ENCODE measurements at places on chromosomes 3 and 15.
A peak's percentile ranks its signal among the peaks of the same experiment; 100 is the strongest.

DNA sequence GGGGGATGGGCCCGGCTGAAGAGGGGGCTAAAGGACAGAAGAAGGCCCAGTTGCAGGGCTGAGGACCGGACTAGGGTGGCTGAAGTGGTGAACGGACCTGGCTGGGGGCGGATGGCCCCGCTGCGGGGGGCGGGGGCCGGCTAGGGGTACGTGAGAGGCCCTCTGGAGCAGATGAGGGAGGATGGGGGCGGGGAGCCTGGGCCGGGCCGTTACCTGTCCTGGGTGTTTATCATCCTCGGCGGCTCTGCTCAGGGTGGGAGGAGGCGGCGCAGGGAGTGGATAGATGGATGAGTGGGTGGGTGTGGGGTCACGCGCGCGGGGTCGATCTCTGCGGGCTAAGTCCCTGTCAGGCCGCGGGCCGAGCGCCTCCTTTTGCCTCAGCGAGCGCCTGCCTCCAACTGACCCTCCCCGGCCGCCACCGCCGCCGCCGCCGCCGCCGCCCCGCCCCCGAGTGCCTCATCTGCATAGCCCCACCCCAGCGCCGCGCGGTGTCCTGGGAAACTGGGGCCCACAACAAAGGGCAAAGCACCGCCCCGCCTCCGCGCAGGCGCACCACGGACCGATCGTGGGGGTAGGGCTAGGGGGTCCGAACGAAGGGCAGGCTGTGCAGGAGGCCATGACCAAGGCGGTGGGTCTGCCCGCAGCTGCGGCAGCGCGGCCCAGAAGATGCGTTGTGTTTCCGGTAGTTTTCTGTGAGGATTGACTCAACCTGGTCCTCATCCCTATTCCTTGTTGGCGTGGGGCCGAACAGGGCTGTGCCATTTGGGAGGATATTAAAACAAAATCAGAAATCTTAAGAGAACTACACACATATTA is 72.4 kb downstream of the RBPMS2 start:
- DNase-seq = peak; percentile 89

DNA sequence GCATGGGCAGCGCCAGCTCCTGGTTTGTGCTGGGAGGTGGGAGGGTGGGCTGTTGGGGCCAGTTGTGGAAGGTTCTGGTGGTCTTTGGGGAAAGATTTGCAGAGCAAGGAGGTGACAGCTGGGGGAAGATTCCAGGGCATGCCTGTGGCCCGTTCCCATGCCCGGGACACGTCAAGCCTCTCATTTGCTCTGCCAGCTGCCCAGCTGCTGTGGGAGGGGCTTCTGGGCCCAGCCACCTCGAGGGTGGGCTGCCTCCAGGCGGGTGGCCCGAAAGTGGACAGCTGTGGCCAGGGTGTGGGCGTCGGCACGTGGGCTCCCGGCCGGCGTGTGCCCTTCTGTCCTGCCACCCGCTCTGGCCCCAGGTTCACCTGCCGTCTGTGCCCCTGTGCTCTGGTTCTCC is 17.2 kb downstream of the PLXNA1 start:
- DNase-seq = no peak

DNA sequence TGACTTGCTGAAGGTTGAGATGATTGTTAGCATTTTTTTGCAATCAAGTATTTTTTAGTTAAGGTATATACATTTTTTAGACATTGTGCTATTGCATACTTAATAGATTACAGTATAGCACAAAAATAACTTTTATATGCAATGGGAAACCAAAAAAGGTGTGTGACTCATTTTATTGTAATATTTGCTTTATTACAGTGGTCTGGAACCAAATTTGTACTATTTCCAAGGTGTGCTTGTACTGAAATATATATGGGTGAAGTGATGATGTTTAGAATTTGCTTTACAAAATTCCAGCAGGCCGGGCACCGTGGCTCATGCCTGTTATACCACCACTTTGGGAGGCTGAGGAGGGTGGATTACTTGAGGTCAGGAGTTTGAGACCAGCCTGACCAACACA is 29.1 kb upstream of the TBC1D23 start:
- DNase-seq = no peak

DNA sequence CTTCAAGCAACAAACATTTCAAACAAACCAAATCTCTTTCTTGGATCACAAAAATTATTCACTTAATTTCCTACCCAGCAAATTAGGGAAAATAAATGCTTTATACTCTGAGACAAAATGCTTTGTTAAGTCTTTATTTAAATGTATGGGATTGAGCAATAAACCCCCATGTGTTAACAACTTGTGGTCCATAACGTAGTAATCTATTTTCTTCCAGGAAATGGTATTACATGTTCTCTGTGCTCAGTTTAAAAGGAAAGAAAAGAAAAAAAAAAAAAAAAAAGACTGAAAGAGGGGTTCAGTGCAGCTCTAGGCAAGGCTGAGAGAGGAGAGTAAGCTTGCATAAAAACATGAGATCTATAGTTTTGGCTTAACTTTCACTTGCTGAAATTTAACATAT is 102.3 kb downstream of the PIK3CB start:
- peak; percentile 31 for DNase-seq

DNA sequence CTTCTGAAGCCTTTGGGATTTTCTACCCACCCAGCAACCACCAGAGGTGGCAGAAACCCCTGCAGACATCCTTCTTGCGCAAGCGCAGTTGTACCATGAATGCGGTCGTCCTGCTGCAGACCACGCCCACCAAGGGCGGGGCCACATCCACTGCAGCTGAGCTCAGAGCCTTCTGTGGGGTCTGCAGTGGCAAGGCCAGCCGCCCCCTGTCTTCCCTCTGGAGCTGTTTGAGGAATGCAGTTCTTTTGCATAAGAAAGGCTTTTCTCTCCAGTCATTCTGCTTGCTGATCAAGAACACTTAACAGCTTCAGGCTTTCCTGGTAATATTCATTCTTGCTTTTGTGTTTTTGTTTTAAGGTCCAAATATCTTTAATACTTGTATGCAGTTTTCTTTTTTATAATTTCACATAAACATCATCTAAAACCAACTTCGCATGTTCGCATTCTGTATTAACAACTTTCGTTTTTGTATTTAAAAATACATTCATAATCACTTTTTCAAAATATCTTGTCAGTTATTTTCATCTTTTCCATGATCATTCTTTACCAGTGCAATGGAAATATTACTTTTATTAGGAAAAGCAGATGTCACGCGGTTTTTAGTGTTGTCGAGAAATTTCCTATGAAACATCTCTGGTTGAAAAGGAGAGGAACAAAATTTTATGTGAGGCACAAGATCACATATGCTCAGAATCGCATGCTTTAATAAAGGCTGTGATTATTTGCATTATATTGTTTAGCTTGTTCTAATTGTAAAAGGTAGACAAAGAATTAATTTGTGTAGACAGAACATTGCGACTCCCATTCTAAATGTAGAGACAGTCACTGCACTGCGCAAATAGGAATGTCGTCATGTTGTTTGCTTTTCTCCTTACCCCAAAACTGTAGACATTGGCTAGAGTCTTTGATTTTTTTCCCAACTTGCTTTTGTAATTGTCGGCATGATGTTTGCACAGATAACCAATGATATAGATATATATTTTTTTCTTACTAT is 98.1 kb upstream of the SNRPN start:
- DNase-seq = peak; percentile 10

GRCh38 chr3:127028781-127029657 is 46.1 kb downstream of the PLXNA1 start:
- no peak for DNase-seq

DNA sequence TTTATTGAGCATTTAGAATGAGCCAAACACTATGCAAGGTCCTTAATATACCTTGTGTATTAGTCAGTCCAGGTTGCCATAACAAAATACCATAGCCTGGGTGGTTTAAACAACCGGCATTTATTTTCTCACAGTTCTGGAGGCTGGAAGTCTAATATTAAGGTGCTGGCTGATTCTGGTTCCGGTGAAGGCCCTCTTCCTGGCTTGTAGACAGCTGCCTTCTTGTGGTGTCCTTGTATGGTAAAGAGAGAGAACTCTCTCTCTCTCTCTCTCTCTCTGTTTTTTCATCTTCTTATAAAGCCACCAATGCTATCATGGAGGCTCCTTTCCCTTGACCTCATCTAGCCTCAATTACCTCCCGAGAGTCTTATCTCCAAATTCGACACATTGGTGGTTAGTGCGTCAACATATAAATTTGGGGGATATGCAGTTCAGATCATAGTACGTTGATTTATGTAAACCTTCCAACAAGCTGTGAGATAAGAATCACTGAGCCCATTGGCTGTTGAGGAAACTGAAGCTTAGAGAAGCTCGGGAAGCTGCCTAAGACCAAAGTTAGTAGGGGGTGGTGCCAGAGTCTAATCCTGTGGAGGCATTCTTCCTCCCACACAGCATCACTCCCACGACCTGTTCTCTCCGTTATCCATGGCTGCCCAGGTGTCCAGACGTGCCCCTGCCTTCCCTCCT is 298.0 kb upstream of the PROK2 start:
- DNase-seq = no peak

DNA sequence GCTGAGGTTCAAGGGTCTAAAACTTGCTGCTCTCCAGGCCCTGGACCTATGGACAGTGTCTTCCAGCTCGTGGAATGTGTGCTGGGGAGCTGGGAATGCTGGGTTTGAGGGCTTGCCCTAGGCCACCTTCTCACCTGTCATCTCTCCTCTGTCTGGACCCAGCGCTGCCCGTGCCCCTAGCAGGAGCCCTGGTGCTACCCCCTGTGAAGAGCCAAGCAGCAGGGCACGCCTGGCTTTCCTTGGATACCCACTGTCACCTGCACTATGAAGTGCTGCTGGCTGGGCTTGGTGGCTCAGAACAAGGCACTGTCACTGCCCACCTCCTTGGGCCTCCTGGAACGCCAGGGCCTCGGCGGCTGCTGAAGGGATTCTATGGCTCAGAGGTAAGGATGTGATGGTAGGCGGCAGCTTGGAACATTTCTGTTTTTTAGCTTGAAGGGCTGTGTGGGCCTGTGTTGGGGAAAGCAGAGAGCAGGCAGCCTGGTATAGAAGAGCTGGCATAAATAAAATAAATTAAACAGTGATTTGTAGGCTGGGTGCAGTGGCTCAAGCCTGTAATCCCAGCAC is 5.1 kb downstream of the CHRD start:
- no peak for DNase-seq

- DNase-seq = no peak
Measured at GRCh38 chr15:60880949-60881348, 348.2 kb downstream of the RORA start.

DNA sequence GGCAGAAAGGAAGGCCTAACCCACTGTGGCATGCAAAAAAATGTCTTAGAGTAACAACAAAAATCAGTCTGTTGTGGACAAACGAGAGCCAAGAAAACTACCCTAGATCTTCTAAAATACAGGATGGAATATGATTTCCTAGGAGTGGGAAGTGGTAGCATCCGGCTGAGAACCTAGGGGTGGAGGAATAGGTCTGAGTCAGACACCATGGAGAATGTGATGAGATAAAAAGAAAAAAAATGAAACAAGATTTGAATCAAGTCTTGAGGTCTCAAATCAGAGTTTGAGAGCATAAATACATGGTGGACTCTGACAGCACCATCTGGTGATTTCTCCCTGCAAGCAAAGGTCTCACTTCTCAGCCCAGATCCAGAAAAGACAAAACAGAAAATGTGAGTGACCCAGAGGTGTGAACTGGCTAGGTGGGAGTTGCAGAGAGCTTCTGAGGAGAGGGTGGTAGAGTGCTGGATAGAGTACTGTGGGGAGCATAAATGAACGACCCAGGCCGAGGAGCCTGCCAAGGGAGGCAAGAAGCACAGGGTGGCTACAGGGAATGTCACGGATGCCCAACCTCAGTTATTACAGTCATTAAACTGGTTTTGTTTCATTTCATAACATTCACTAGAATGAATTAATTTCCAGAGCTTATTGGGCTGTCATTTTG is 27.6 kb upstream of the VEPH1 start:
- DNase-seq = no peak

- peak; percentile 31 for DNase-seq
Measured at GRCh38 chr3:143172062-143172794, 52.7 kb downstream of the CHST2 start.
